ENCODE measurements at places on chromosomes 7 and 10.
A peak's percentile ranks its signal among the peaks of the same experiment; 100 is the strongest.

DNA sequence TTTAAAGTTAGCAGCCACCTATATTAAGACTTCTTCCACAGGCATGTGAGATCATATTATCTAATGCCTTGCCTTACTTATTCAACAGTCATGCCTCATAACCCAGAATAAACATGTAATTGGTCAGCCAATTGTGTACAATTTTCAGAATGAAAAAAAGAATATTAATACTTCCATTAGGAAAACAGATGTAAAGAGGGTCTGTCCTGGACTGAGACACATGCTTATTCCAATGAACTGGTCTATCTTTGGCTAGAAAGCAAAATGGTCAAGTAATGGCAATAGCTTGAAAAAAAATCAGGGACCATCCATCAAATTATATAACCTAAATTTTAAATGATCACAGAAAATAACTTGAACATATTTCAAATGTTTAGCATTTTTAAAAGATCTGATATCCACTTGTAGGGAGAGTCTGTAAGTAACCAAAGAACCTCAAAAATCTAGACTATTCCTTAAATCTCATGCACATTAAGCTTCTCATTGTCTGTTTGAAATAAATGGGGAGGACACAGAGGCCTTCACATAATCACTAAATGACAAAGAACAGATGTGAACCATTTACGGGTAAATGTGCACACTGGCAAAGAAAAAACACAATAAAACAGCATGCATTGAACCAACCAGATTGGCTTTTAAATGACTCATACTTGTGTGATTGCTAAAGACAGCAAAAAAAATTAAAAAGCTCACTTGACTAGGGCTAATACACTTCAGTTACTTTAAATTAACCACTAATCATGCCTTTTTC is 568.8 kb upstream of the PCDH15 start:
- peak; percentile 5 for DNase-seq

GRCh38 chr10:128008521-128009250 is 101.8 kb downstream of the PTPRE start:
- DNase-seq: no peak

- no peak for DNase-seq
Measured at GRCh38 chr7:150855476-150856302, 3.4 kb downstream of the AOC1 start.

DNA sequence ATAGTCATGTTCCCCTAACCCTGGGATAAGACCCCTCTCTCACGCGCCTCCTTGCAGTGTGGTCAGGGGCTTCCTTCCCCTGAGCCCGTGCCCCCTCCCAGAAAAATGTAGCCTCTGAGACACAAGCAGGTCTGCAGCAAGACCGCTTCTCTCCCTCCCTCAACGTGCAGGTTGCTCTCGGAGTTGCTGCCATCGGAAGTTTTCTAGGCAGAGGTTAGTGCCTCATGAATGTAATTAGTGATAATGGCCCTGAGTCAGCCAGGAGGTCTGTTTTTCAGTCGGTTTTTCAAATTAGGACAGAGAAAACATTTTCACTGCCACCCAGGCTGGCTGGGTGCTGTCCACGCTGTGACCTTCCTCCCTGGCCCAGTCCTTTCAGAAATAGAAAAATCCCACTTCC is 43.2 kb upstream of the PRLHR start:
- DNase-seq: no peak

GRCh38 chr7:99563650-99564049 is 5.2 kb downstream of the ZNF655 start:
- DNase-seq: peak; percentile 84

- DNase-seq: peak; percentile 90
Measured at GRCh38 chr7:22980422-22980821, 33.5 kb downstream of the HYCC1 start.

- DNase-seq: no peak
Measured at GRCh38 chr7:143316492-143316891, 581 bp downstream of the CLCN1 start.

GRCh38 chr7:46054272-46054671 is 133.2 kb upstream of the IGFBP3 start:
- no peak for DNase-seq

DNA sequence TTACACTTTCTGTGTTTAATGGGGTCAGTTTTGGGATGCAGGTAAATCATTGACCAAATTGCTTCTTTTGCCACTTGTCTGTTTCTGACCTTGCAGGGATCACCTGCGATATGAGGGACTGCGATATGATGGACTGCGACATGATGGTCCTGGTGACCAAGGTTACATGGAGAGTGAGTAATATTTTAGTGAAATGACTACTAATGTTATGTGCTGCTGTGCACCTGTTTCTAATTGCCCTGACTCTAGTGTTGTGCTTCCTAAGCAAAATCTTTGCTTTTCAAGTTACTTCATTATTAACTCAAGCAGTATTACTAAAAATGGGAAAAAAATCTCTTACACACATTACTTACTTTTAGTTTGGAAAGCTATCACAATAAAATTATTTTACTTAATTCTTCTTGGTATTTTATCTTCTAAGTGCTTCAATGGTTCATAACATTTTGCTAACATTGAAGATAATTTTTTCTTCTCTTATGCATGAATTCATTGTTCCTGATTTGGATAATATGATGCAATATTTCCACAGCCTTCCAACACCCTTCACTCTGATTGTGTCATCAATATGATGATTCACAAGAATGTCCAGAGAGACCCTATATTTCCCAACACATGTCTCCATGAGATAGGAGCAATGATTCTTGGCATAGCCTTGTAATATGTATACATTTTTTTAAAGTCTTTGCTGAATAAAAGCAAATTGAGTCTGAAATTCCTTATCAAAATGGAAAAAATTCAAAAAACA is 306.2 kb upstream of the AKR1E2 start:
- peak; percentile 93 for DNase-seq

GRCh38 chr7:69638674-69639073 is 40.4 kb downstream of the AUTS2 start:
- DNase-seq: no peak

GRCh38 chr10:17703706-17704105 is 48.3 kb upstream of the TMEM236 start:
- DNase-seq: no peak

DNA sequence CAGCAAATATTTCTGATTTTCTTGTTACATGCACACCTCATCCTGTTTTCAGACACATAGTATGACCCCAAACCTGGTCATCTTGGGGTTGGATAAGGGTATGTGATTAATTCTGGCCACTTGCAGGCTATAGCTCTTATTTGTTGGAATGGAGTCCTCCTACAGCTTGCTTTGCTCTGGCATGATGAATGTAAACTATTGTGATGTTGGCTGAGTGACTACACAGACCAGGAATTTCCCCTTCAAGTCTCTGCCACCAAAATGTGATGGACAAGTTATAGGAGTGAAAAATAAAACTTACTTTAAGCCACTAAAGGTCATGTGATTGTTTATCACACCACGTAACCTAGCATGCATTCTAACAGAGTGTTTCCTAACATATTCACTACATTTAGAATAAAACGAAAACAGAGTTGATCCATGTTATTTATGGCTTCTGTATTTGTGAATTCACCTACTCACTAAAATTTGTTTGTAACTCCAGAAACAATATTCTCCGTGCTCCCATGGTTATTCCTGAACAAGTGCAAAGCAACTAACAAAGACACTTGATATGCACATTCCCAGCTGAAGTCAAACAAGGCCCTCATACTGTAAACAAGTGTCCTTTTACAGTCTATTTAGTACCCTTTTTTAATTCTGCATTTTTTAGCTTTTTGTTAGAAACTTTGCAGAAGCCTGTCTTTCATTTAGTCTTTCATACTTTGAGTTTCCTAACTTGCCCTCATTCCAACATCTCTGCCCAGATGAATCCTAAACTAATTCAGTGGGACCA is 599.2 kb upstream of the PCDH15 start:
- DNase-seq: peak; percentile 9

GRCh38 chr10:14604181-14605142 is 170.2 kb downstream of the FAM107B start:
- peak; percentile 66 for DNase-seq

DNA sequence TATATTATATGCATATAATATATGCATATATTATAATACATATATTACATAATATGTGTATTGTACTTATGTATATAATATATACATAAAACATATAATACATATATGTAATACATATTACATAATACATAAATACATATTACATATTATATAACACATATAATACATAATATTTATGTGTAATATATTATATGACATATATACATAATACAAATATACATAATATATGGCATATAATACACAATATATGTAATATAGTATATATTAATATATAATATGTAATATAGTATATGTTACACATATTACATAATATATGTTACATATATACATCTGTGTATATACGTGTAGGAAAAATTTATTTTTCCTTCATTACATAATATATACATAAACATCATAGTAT is 63.4 kb downstream of the SGMS1 start:
- no peak for DNase-seq

- no peak for DNase-seq
Measured at GRCh38 chr10:299969-300368, 164.7 kb downstream of the ZMYND11 start.

DNA sequence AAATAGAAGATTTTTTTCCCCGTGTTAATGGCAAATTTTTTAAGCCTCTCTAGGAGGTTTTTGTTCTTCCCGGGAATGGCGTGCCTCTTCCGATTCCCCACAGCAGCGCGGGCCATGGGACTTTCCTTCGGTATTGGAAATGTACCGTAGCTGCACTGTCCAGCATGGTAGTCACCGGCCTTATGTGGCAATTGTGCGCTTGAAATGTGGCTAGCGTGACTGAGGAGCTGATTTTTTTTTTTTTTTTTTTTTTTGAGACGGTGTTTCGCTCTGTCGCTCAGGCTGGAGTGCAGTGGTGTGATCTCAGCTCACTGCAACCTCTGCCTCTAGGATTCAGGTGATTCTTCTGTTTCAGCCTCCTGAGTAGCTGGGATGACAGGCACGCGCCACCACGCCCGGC is 938 bp upstream of the TCTN3 start:
- no peak for DNase-seq

GRCh38 chr10:131779661-131780394 is 121.0 kb upstream of the PPP2R2D start:
- no peak for DNase-seq

DNA sequence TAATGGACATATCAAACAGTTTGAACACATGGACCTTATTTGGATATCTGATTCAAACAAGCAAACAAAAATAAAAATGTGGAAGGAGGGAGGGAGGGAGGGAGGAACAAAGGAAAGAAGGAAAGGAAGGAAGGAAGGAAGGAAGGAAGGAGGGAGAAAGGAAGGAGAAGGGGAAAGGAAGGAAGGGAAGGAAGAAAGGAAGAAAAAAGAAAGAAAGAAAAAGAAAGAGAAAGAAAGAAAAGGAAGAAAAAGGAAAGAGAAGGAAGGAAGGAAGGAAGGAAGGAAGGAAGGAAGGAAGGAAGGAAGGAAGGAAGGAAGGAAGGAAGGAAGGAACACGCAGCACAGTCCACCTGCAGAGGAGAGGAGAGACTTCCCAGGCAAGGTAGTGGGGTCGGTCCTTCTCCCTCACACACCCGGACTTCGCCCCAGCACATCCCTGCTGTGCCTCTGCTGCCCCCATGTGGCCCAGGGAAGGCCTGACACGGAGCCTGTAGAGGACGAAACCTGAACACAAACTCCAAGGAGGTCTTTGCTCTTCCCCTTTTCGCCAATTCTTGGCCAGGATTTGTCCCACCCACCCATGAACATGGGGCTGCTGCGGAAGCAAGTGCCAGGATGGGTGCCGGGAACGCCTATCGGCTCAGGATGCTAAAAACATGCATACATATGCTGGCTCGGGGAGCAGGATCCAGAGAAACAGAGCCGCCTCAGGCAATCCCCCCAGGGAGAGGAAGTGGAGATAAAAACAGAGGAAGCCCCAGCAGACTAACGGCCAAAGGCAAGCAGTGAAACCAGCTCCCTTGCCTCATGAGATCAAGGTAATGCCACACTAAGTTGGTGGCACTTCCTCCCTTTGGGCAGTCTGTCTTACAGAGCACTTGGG is 52.3 kb upstream of the DGKI start:
- DNase-seq: peak; percentile 57

GRCh38 chr10:95579292-95579691 is 18.1 kb upstream of the SORBS1 start:
- DNase-seq: no peak

- no peak for DNase-seq
Measured at GRCh38 chr7:102843850-102844249, 69.0 kb upstream of the LRRC17 start.

- no peak for DNase-seq
Measured at GRCh38 chr10:113331961-113332360, 220.9 kb upstream of the HABP2 start.

DNA sequence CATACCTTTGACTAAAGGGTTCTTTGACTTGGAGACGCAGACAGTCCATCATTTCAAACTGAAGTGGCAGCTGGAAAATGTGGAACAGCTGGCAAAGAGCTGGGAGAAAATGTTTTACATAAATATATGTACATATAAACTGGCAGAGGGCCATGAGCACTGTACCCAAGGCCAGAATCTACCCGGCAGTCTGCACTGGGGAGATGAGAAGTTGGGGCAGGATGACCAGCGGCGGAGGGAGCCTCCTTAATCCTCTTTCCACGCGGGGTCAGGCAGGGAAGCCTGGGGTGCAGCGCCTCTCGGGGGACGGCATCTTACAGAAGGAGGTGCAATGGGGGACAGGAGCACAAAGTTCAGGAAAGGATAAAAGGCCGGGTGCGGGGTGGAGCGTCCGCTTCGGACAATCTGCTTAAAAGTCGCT is 1.3 kb downstream of the GLI3 start:
- DNase-seq: peak; percentile 25

GRCh38 chr7:34187798-34188307 is 282.5 kb downstream of the BMPER start:
- peak; percentile 25 for DNase-seq

GRCh38 chr7:94602181-94602580 is 53.8 kb downstream of the SGCE start:
- DNase-seq: no peak
